Activated CD4-positive, alpha-beta T cell treated with anti-CD3 and anti-CD28 coated beads, Interleukin-2, amount 50 U/mL, for 48 hours (primary cell): ENCODE measurements at places on chromosomes 3 and 15.
A peak's percentile ranks its signal among the peaks of the same experiment; 100 is the strongest.

- no peak for DNase-seq
These were observed 272.4 kb downstream of the FOXP1 start for GRCh38 chr3:71310980-71311660.

DNA sequence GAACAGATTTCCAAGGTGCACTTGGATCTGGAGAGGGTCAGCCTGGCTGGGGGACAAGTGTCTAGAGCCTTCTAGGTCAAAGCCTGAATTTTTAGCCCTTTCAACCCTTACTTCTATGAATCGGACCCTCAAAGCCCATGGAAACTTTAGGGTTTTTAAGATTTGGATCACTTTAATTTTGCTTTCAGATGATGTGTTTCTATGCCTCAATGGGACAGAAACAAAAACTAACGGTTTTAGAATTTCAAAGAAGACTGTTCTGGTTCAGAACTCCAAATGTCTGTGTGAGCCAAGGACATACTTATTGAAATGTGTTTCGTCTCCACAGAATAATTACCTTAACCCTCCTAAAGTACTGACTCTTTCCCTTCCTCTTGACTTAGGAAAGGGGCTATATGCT is 266.7 kb downstream of the LRTM1 start:
- DNase-seq: no peak

DNA sequence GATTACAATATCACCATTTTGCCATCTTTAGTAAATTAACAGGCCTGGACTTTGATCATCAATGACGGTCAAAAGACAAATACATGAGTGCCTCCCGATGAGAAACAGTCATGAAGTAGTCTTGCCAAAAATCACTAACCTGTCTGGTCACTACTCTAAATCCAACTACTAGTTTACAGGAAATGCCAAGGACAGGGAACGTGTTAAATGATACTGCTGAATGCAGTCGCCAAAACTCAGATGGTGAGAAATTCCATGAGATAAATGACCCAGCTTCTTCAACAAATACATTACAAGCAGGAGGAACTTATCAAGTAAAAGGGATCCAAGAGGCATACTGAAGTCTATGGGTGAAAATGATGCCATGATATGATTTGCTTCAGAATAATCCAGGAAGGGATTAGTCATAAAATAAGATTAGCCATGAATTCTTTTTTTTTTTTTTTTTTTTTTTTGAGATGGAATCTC is 35.8 kb upstream of the ATP13A3 start:
- DNase-seq: no peak

DNA sequence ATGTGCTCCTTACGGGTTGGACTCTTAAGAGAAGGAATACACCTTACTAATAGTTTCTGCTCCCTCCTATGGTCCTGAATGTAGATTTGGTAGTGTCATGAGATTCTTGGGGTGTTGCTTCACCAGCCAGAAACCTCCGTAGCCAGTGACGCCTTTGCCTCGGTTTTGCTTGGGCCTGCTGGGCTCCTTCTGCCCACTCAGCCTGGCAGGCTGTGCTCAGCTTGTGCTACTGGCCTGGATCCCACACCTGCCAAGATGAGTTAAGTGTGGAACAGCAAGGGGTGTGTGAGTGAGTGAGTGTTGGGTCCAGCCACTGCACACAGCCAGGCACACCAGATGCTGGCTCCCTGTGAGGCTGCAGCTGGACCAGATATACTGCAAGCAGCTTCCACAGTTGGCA is 560.1 kb downstream of the NLGN1 start:
- no peak for DNase-seq

DNA sequence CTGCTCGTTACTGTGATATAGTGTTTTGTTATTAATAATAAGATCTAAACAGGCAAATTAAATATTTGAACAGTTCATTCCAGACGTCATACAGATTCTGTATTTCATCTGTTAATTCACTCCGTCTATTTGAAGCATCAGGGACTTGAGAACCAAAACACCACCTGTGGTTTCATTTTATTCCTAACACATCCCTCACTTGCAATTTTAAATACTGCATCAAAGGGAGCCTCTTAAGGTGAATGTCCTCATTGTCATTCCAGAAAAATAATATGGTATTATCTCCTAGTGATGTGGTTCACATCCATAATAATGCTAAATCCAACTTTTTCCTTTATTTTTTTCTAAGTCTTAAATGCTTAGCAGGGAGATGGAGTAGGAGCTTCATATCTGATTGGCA is 1390.9 kb upstream of the CADM2 start:
- no peak for DNase-seq

- peak; percentile 95 for DNase-seq
These were observed at the start of gene GLCE for GRCh38 chr15:69160141-69160993. TSS of gene GLCE (plus strand) at chr15:69160635. CDS start at chr15:69255807, 95,172 bp downstream.

GRCh38 chr3:50644561-50644960 is 27.6 kb downstream of the MAPKAPK3 start:
- DNase-seq: no peak

DNA sequence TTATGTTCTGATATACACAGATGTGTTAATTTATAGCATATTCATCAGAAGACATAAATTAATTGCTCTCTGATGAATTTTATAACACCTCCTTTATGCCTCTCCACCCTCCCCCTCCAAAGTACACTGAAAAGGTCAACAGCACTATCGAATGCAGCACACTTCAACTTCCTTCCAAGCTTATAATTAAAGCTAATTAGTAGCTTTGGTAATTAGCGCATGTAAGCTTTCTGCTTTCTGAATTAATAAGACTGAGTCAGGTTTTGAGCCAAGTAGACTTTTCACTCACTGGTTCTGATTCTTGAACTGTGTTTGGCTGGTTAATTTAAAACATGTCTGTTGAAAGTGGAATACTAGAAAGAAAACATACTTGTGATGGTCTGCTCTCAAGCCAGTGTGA is 760.8 kb upstream of the CFAP20DC start:
- no peak for DNase-seq

- DNase-seq: peak; percentile 54
These were observed 26.4 kb downstream of the ANXA2 start for GRCh38 chr15:60371175-60372051.

- no peak for DNase-seq
These were observed 529.7 kb upstream of the IL12A start for GRCh38 chr3:159458982-159459381.

GRCh38 chr15:41925086-41925608 is 31.3 kb upstream of the SPTBN5 start:
- no peak for DNase-seq

GRCh38 chr3:55588146-55588765 is 101.2 kb upstream of the WNT5A start:
- no peak for DNase-seq

DNA sequence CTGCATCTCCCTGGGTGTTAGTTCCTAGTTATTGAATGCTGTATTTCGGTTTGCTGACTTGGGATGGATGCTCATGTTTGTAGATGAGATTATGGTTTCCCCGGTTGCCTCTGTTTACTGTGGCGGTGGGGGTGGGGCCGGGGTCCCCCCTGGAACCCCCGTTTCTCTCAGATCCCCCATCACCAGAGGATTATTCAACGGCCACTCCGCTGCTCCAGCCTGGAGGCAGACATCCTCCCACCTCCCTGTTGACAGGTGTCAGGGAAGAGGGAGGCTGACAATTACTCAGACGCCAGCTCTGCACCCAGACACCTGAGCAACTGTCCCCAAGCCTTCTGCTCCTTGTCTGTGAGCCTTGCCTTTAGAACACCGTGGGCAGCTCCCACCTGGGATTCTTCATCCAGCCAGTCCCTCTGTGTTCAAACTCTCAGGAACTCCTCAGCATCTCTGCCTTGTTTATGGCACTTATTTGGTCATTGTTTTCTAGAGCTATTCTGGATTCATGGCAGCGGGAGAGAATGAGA is 95.9 kb upstream of the PRR20G start:
- DNase-seq: no peak

GRCh38 chr3:13846238-13846637 is 33.6 kb downstream of the WNT7A start:
- no peak for DNase-seq

DNA sequence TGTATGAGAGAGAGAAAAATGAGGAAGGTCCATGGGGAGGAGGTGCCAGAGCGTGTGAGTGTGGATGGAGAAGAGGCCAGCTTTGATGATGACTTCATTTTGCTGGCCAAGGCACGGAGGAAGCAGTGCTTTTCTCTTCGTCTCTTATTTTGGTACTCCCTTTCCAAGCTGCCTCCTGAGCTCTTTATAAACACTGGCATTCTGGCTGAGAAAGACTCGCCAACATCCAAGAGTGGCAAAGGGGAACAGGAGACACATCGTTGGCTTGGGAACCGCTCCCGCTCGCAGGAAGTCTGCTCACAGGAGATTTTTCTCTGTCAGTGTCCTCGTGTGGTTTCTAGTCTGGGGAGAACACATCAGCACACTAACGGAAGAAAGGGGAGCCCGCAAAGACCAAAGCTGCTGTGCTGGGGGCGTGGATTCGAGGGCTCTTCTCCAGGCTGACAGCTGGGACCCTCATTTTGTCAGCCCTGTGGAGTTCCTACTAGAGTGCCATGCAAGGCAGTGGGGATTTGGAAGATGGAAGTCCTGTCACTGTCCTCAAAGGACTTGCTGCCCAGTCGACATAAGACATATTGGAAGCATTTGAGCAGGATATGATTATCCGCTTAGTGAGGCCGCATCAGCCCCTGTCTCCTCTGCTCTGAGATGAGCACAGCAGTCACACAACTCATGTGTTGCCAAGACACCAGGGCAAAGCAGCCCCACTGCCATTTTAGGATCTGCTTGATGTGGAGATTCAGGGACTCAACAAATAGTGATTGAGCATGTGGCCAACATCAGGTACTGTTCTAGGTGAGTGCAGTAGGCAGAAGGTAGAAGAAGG is 8.0 kb upstream of the SEMA4B start:
- DNase-seq: no peak

DNA sequence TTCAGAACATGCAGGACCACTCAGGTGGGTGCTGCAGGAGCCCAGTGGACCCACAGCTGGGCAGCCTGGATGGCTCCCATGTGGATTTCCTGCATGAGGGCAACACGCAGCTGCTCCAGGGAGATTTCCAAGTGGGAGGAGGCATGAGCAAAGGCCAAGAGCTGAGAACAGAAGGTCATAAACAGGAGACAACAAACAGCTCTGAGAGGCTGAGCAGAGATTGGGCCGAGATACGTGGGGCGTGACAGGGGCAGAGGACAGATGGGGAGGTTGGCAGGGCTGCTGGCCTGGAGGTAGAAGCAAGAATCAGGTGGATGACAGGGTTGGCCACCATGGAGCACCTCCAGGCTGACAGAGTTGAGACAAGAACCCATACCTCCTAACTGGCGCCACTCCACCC is 2.9 kb downstream of the PHGR1 start:
- DNase-seq: no peak

- no peak for DNase-seq
These were observed 86.2 kb downstream of the RFTN1 start for GRCh38 chr3:16427103-16427965.

- peak; percentile 98 for DNase-seq
These were observed at the start of gene CHCHD6 for GRCh38 chr3:126703512-126704493. TSS of gene CHCHD6 (plus strand) at chr3:126704240. CDS start at chr3:126704313, 73 bp downstream.

DNA sequence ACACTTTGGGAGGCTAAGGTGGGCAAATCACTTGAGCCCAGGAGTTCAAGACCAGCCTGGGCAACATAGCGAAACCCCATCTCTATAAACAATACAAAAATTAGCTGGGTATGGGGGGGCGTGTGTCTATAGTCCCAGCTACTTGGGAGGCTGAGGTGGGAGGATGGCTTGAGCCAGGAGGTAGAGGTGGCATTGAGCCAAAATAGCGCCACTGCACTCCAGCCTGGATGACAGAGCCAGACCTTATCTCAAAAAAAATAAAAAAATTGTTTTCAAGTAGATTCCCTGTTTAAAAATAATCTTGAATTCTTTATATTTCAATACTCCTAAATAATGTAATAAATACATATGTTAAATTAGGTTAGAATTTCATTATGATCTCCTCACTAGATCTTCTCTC is 9.8 kb downstream of the HMCES start:
- no peak for DNase-seq

DNA sequence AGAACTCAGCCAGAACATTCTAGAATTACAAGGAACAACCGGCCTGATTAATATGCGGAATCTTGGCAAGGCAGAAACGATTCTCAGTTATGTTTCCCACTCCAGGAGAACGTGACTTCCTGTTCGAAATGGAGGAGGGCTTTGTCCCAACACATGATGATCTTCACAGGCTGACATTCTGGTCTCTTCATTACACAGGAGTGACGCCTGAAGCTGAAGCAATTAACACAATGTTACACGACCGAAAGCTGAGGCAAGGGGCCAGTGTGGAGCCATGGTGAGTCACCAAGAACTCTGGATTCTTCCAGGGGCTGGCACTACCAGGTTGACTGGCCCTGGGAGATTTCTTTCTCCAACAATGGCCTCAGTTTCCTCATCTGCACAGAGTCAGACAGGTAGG is 40.9 kb downstream of the RFTN1 start:
- no peak for DNase-seq

- DNase-seq: no peak
These were observed 110.4 kb upstream of the PFN2 start for GRCh38 chr3:150081084-150081483.

GRCh38 chr15:80977627-80978036 is 12.0 kb downstream of the MESD start:
- peak; percentile 59 for DNase-seq

DNA sequence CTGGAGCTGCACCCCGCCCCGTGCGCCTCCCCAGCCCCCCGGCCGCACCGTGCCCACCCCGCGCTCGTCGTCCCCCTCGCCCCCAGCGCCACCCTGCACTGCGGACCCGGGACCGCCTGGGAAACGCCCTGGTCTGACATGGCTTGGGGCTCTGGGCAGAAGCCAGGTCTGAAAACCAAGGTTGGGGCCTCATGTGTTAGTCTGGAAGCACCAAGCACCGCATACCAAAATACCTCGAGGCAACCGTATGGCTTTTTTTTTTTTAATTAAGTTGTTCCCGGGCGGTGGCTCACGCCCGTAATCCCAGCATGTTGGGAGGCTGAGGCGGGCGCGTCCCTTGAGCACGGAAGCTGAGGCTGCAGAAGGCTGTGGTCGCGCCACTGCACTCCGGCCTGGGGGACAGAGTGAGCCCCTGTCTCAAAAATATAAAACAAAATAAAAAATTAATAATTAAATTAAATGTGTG is 91.5 kb upstream of the CHD2 start:
- DNase-seq: no peak

DNA sequence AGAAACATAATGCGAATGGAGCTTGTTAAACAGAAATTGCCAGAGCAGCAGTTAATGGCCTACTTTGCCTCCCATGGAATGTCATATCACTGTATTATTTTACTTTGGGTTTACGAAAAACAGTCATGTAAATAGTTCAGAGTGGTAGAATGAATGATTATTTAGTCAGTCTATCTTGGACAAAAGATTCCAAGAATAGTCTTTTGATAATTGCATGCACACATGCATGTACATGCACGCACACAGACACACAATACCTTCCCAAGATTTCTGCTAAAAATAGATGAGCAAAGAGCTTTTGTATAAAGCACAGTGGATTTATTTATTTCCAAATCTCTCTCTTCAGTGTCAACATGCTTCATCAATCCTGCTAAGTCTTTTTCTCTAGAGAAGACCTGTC is 800.7 kb downstream of the DIPK2A start:
- DNase-seq: no peak
